Muscle of leg (tissue), 16 donors: ENCODE measurements at places on chromosomes 4 and X.
A peak's percentile ranks its signal among the peaks of the same experiment; 100 is the strongest.

DNA sequence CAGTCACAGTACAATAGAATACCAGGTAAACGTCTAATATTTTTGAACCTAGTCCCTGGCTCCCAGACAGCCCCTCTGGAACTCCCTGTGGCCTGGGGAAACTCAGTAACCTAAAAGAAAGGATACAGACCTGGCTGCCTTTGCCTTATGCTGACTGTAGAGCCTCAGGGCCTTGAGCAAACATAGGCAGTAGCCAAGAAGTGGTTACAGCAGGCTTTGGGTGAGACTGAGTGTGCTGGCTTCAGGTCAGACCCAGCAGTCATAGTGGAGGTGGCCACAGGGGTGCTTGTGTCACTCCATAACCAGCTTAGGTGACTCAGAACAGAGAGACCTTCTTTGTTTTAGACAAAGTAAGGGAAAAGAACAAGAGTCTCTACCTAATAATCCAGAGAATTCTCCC is 141.8 kb upstream of the PRDX4 start:
- DNase-seq, result no peak

DNA sequence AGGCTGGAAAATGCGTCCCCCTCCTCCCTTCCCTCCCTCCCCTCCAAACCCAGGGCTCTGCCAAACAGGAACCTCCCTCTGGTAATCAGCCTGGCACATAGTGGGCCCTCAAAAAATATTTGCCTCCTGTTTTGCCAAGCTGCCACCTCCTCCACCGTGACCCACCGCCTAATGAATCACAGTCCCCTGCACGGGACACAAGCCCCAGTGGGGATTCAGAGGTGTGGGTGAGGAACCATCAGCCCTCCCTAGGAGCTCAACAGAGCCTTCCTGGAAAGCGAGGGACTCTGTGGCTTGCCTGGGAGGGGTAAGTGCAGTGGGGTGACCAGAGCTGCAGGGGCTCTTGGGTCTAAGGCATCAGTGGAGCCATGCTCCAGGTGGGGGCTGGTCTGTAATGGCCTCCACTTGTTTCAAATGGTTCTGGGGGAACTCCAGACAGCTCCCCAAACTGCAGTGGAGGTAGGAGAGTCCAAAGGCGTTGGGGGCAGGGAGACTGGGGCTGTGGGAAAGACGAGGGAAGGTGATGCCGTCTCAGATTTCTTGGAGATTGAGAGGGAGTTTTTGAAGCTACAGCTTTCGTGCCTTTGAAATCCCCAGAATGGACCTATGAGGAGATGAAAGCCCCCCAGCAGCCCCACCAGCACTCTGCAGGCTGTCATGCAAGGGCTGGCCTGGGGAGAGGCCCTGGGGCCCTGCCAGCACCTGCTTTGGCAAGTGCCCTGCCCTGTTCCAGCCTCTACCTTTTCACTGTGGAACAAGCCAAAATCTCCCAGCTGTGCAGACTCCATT is 1.0 kb upstream of the PPP2R2C start:
- no peak for DNase-seq

DNA sequence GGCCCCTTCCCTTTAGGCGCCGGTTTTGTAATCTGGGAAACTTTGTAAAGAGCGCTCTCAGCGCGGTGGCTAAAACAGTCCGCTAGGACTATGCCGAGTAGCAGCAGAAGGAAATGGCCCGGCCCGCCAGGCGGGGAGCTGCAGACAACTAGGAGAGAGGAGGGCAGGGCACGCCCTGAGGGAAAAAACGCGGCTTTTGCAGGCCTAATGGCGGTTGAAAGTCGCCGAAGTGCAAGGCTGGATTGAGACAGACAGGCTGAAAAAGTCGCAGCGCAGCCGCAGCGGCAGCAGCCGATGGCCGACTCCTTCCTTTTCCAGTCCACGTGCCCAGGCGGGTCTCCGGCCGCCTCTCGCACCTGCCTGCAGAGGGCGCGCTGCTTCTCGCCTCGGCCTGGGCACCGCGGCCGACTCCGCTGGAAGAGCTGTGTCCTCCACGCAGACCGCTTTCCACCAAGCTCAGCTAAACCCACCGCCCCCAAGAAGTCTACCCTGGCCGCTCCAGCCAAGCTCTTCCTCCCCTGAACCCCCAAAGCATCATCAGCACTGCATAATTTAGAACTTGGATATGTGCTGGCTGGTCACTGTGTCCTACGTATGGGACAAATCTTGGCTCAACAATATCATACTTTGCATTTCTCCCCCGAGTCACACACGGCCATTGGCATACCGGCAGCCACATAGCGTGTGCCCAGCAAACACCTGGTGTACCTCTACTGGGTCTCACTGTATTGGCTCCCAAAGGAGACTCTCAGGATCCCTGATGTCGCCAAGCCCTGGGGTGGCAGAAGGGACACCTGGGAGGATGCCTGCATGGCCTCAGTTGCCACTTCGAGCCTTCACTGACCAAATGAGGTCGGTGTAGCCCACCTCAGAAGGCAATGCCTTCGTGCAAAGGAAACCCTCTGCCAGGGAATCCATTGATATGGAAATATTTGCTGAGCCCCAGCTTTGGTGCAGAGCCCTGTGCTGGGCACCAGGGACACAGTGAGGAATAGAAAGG is 14.5 kb downstream of the SLC25A5 start:
- peak; percentile 53 for DNase-seq

DNA sequence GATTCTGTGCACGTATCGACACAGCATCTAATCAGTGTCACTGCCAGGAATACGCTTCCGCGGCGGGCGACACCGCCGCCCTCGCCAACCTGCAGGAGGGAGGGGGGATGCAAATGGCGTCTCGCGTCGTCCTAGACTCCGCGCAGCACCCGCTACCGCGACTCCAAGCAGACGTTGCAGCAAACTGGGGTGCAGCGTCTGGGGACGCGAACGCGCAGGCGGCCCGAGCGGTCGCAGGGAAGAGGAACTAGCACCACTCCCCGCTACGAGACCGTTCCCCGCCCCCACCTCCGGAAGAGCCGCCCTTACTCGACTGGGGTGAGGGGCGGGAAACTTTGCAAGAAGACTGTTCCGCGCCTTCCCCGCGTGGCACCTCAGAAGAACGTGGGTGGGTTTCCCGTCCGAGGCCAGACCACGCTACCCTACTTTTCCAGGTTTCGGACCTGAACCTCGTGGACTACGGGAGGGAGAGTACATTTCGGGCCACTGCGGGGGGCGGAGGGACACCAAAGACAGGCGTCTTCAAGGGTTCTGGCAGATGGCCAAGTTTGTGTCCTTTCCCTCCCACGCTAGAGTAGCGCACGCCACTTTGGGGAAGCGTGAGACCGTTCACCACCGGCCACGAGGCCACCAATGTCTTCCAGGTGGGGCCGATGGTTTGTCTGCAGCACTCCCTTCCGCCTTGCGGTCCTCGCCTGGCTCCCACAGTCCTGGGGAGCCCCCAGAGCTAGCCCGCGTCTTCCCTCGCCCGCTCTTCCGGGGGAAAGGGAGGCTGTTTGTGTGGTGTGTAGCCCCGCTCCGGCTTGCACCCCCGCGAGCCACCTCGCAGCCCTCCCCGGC is 78.0 kb upstream of the BCOR start:
- peak; percentile 89 for DNase-seq

DNA sequence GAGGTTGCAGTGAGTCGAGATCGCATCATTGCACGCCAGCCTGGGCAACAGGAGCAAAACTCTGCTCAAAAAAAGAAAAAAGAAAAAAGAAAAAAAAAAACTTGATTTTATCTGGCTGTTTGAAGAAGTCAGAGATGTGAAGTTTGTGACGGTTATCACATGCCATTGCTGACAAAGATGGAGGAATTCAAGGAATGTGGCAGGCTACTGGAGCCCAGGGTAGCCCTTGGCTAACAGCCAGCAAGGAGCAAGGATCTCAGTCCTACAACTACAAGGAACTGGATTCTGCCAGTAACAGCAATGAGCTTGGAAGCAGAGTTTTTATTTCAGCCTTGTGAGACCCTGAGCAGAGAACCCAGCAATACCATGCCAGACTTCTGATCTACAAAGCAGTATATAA is 24.3 kb upstream of the TET2 start:
- DNase-seq, result no peak

DNA sequence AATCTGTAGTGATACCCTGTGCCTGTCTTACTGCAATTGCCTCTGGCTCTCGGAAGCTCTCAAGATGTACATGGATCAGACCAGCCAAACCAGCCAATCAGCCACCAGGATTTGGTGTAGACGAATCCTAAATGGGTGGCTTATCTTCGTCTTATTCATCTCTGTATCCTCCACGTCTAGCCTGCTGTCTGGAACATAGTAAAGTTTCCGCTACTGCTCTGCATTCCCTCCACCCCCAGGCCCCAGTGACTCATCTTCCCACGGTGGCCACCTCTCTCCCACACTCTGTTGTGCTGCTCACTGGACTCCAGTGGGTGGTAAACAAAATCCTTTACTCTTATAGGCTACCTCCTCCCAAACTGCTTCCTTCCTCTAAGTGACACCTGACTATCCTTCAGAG is 37.8 kb downstream of the SEPTIN6 start:
- DNase-seq, result peak; percentile 58

GRCh38 chr4:123297836-123298235 is 98.8 kb upstream of the SPRY1 start:
- no peak for DNase-seq

DNA sequence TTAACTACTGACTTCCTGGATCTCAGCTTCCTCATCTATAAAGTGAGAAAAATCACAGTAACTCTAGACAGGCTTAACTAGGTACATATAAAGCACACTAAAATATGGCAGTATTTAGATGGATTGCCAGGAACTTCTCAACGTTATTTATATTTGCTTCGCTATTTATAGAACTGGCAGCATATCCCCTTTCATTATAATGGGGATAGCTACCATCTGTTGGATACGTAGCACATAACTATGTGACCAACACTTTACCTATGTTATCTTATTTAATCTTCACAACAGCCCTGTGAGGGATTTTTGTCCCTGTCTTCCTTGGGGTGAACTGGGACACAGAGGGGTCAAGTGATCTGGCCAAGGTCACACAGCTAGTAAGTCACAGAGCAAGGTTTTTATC is 64.6 kb downstream of the ENPEP start:
- peak; percentile 39 for DNase-seq

DNA sequence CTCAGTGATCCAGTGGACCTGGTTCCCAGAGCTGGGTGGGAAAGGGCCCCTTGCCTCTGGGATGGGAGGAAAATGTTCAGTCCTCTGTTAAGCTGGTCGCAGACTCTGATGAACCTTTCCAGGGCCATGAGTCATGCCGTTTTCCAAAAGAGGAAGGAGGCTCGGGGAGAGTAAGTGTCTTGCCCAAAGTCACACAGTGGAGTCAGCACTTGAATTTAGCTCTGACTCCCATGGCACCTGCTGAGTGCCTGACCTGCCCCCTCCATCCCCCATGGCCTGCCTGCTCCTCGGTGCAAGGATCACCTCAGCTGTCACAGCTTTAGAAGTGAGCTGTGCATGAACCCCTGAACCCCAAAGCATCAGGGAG is 14.0 kb upstream of the KIAA0232 start:
- DNase-seq, result no peak

DNA sequence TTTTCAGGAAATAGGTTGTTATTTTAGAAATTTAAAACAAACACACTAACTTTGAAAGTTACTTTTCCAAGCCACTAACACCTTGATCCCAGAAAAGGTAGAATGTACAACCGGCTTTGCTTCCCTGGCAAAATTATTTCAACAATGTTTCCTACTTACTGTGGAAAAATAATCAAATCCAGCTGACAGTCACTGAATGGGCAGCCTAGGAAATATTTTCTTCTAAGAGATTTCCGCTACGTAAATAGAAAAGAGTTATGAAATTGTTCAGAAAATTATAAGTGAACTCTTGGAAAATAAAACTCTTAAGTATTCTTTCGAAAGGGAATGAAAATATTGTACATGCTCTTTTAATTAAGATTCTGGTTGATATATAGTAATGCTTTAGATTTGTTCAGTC is 195.7 kb downstream of the GASK1B start:
- peak; percentile 66 for DNase-seq

- DNase-seq, result no peak
Observed at GRCh38 chr4:25818876-25819275, 43.9 kb downstream of the SEL1L3 start.

DNA sequence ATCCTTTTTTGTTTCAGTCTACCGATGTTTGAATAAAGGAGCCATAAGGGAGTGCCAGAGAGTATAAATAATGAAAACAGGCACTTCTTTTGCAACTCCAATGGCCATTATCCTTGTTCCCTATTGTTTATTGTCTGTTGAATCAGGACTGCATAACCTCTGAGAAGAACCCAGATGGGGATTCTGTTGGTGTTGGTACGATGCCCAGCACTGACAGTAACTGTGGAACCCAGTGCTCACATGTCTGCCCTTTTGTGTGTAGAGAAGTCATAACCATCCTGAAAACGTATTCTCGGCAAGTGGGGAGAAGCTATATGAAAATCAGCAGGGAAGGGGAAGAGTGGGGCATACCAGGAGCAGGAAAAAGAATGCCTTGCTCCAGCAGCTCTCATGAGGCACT is 195.1 kb upstream of the EDNRA start:
- DNase-seq, result no peak

DNA sequence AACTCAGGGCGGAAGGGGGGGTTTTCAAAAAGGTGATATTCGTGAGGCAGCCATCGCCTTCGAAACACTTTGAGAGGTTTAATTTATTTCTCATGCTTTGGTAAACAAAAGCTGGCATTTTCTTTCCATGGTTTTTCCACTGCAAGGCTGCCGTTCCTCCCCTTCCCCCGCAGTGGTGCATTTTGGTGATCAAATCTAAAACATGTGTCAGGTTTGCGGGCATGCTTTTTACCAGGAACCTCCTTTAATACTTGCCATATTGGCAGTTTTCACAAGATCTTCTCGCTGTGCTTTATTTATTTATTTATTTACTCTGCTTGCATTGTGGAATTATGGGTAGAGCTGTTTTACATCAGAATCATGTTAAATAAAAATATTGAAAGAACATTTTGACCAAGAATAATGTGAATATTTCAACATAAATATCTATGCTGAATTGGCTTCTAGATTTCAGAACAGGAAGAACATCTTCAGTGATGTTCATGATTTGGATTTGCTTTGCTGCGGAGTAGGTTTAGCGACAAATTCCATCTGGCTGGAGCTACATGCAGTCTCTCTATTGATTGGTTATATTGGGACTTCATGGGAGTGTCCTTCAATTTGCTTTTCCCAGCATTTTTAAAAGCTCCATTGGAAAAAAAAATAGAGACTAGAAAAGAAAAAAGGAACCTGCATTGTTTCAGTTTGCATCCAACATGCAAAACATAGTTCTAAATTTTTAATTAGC is 54.4 kb downstream of the STOX2 start:
- peak; percentile 73 for DNase-seq

DNA sequence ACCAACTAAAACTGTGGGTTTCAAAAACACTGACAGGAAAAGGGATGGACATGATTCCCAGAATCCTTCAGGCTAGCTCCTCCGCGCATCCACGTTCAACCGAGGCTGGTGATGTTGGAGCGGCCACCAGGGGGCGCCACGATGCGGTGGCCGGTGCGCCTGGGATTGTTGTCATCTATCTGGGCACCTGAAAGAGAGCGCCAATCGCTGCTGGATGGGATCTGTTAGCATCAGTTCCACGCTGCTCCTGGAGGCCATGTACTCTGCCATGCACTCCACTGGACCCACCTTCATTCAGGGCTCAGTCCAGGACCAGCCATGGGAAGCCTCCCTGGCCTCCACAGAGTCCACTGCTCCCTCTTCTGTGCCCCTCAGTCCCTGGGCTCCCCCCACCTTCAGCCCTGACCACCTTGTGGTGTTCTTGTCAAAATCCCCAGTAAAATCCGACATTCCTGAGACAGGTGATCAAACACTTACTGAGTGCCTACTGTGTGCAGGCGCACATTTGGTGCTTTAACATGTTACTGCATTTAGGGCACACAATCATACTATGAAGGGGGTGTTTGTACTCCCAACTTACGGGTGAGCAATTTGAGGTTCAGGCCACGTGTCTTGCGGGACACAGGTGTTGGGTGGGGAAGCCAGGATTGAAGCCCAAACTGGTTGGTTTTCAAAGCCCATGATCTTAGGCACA is 71.1 kb downstream of the CRMP1 start:
- no peak for DNase-seq

- peak; percentile 10 for DNase-seq
Observed at GRCh38 chr4:66837279-66837922, 707.9 kb downstream of the CENPC start.
